Fibroblast of skin of right biceps (primary cell): ENCODE measurements at places on chromosomes 1 and 21.

DNA sequence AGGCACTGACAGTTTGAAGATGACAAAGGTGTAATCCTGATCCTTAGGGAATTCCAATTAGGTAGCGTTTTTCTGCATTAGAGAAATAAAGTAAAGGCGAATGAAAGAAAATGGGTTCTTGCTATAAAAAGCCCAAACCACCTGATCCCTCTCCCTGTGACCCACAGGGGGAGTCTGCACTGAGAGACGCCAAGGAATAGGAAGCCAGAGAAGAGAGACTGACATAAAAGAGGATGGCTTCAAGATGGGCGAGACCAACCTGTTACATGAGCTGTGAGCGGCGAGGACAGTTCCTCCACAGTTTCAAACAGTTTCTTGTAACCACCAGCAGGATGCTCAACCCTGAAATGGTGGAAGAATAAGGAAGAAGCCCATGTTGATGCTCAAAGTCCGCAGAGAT lies 1.4 kb downstream of the RPE65 start:
- no peak for DNase-seq

- peak; percentile 19 for DNase-seq
Measured at GRCh38 chr1:234554218-234554697, 55.7 kb downstream of the IRF2BP2 start.

DNA sequence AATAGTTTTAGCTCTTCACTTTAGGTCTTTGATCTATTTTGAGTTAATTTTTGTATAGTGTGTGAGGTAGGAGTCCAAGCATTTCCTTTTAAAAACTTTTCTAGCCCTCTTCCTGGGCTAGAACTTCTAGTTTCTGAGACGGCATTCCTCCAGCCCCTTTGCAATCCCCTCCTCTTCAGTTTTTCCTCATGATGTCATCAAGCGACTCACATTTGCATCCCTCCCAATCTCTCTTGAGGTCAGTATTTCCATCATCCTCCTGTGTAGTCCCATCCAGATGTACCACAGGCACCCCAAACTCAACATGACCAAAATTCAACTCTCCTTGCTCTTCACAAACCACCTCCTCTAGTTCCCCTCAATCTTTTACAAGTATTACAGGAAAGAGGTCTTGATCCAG lies 10.7 kb downstream of the HMGN2 start:
- peak; percentile 77 for DNase-seq

- DNase-seq, result no peak
Measured at GRCh38 chr21:29390778-29391177, 92.1 kb downstream of the BACH1 start.

- DNase-seq, result no peak
Measured at GRCh38 chr1:234518876-234519275, 39.9 kb upstream of the TARBP1 start.

GRCh38 chr1:84083307-84083706 lies 60.8 kb upstream of the PRKACB start:
- DNase-seq, result no peak

- DNase-seq, result peak; percentile 97
Measured at GRCh38 chr1:206503591-206504362, 3.6 kb upstream of the RASSF5 start.

GRCh38 chr21:36385233-36386030 lies at the start of gene CHAF1B:
Gene CHAF1B (plus strand): TSS chr21:36385392. CDS start chr21:36386137, 745 bp downstream.
- peak; percentile 76 for DNase-seq
